Spinal cord (tissue), 10 donors: ENCODE measurements at places on chromosomes 7 and 10. TPM values are rescaled to one million over a fixed set of nuclear protein-coding genes. Genes with fewer than 3 reads are reported as not detected.
A peak's percentile ranks its signal among the peaks of the same experiment; 100 is the strongest.

The PON1 gene
- 1.1 TPM for polyA plus RNA-seq

The SLC13A4 gene
- polyA plus RNA-seq: 161 TPM

The CLDN3 gene
- 0.81 TPM for polyA plus RNA-seq

The TUBB8 gene
- polyA plus RNA-seq: 0.43 TPM

The SLIT1 gene
- polyA plus RNA-seq: 206 TPM

The OR2A42 gene
- polyA plus RNA-seq: 0.11 TPM

The OR6B1 gene
- polyA plus RNA-seq: 0.03 TPM

GRCh38 chr10:13213163-13213562 lies 21.0 kb downstream of the UCMA start:
- DNase-seq: no peak

DNA sequence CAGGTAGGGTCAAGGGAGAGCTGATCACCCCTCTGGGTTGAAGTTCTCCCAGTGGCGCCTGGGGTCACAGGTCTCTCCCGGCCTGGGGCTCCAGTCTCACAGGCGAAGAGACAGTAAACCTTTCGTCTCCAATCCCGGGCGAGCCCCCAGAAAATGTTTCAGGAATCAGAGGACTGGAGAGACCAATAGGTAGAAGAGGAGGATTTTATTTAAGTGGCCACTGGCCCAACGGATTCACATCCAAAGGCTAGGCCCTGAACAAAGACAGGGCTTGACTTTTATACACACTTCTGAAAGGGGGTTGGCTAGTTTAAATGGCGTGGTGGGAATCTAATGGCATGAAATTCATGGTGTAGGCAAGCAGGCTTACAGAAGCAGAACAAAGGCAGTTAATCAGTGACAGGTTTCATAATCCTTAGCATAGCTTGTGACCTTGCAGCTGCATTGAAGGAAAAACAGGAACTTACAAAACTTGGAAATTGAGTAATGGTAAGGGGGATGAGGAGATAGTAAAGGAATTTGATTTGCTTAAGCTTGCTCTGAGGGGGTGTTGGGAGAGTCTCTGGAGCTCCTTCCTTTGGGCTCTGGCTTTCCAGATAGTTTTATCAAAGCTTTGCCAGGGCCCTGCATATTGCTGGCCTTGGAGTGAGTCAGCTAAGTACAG lies 105.5 kb downstream of the TRIM24 start:
- DNase-seq: no peak

DNA sequence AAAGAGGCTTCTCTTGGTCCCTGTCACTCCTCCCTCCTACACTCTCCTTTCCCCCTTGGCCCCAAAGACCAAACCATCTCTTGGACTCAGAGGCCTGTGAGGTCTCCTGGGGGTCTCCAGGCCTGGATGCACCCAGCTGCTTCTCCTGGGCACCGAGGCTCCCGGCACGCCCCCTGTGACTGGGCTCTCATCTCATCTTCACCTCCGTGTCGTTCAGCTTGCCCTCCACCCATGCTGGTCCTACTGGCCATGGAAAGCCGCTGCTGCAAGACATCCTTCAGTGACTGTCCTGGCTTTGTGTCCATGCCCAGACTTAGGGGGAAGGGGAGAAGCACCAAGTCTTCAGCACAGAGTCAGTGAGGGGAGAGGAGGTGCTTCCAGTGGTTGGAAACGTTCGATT lies 141.4 kb upstream of the RET start:
- DNase-seq: no peak

- no peak for DNase-seq
Measured at GRCh38 chr7:107471292-107472070, 1.6 kb downstream of the GPR22 start.

DNA sequence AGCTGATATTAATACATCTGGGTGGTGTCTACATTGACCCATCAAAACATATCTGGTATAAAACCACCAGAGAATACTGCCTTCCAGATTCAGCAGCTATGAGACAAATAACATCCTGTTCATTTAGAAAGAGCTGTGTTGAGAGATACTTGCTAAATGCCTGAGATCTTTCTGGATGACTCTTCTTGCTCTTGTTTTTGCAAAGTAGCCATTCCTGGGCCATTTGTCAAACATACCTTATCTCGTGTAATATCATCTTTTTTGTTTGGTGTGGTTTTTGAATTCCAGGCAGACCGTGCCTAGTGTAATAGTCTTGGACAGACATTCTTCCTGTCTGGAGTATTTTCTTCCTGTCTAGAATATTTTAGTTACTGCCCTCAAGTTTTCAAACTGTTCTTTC lies 74.7 kb upstream of the PRR15 start:
- no peak for DNase-seq

DNA sequence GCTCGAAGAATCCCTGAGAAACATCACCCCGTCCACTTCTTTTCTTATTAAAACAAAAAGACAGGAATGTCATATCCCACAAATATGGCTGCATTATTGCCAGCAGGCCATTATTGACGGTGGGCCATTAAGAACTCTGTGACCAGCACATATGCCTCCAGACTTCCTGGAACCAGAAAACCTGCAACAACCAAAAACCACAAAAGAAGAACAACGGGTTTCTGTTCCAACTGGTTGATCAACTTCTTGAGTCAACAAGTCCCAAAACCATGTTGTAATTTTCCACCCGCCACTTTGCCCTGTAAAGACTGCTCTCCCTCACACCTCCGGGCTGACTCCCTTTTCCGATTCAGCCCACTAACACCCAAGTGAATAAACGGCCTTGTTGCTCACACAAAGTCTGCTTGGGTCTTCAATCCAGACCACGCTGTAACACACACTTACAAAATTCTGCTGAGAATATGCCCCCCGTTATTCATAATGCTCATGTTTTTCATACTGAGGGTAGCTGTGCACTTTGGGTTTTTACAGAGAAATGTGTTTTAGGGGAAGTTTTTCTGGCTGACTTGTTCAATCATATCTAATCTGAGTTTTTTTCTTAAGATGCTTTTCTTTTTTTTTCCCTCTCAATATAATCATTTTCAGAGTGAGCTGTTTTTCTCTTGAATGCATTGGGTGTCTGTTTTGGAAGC lies 20.7 kb downstream of the ZNF107 start:
- DNase-seq: no peak

DNA sequence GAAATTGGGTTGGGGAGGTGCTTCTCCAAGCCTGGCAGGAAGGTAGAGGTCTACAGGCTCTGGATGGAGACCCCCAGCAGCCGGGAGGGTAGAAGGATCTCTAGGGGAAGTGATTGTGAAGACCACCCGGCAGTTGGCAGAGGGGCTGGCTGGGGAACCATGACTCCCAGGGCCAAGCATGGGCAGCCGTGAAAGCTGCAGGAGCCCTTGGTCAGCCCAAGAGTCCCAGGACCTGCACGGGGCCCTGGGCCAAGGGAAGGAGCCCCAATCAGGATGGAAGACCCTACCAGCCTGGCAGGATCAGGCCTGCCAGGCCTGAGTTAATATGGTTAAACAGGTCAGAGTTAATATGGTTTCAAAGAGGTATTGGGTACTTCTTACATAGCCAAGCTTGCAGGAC lies 126.3 kb upstream of the NANOS1 start:
- DNase-seq: no peak

DNA sequence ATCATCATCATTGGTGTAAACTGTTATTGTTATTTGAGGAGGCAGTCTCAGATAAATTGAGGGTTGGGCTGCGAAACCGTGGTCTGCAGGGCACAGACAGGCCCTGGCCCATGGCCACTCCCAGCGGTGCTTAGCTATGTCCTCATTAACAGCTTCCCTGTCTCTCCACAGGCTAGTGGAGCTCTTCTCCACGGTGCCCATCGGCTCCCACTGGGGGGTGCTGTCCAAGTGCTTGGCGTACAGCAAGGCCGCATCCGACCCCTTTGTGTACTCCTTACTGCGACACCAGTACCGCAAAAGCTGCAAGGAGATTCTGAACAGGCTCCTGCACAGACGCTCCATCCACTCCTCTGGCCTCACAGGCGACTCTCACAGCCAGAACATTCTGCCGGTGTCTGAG lies 21.6 kb downstream of the GPR26 start:
- DNase-seq: no peak

GRCh38 chr7:35723011-35723410 lies 28.1 kb upstream of the HERPUD2 start:
- DNase-seq: no peak

- DNase-seq: no peak
Measured at GRCh38 chr7:155380976-155381851, 76.7 kb upstream of the EN2 start.

- no peak for DNase-seq
Measured at GRCh38 chr10:24926557-24926956, 25.8 kb downstream of the PRTFDC1 start.

GRCh38 chr7:130950741-130951140 lies 216.7 kb upstream of the KLF14 start:
- no peak for DNase-seq

- no peak for DNase-seq
Measured at GRCh38 chr10:103691267-103691666, 164.1 kb downstream of the SH3PXD2A start.

- no peak for DNase-seq
Measured at GRCh38 chr10:76939933-76940468, 697.6 kb downstream of the KCNMA1 start.

DNA sequence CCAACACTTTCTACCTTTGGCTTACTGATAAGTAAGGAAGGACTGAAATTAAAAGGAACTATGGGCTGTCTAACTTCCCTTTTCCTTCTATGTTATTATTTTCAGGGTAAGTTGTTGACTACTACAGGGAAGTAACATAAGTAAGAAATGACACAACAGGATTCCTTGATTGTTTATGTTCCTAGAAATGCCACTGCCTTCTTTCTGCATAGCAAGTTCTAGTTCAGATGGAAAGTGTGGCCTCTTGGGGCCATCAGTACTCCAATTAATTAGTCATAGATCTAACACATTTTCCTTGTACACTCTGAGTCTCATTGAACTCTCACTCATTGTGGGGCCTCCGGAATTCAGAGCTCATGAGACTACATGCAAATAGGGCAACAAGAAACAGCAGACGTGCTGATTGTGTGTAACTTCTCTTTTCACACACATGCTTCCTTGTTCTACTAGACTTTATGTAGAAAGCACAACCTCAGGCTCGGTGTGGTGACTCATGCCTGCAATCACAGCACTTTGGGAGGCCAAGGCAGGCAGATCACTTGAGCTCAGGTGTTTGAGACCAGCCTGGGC lies 35.3 kb upstream of the HIBADH start:
- no peak for DNase-seq

- peak; percentile 68 for DNase-seq
Measured at GRCh38 chr10:13971601-13972475, 358.9 kb downstream of the FRMD4A start.

DNA sequence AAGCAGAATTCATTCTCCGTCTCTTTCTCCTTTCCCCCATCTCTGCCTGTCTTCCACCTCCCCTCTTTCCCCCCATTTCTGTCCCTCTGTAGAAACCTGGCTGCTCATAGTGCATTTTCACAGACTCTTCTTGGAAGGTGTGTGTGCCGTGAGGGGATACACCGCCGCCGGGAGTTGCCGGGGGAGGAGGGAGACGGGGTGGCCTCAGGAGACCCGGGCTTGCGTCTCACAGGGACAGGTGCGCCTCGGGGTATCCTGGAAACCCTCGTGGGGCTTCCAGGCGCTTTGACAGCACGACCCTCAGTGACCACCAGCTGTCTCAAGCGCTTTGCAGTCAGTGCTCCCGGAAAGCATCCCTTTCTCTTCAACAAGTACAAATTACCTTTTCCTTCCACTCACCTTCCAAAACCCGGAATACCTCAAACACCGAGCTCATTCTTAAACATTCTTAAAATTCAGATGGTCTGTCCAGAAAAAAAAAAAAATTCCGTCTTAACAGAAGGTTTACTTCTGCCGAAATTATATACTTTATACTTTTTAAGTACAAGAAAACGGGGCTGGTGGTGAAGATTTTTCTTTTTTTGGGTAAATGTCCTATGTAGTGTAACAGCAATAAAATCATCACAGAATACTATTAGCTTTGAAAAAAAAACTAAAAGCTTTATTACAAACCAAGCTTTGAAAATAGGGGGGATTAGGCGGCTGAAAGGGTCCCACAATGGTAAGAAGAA lies 8.2 kb downstream of the EMX2 start:
- no peak for DNase-seq

GRCh38 chr10:116110736-116111135 lies 162.3 kb downstream of the GFRA1 start:
- no peak for DNase-seq

GRCh38 chr10:7577579-7577978 lies 89.2 kb downstream of the ITIH5 start:
- no peak for DNase-seq

DNA sequence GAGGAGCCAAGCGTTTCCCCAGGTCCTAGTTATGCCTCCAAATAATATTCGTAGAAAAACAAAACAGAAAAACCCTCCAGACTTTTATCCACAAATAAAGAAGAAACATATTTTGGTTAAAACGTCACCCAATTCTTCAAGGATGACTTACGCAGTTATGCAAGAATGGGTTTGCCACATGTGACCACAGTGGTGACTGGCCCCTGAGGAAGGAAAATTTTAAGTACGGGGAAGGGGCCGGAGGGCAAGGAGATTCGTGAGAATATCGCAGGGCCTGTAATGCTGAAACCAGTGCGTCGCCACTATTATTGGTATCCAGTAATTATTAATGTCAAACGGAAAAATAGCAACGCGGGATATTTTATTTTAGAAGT lies 537 bp upstream of the MRPS24 start:
- DNase-seq: no peak
